ENCODE measurements at places on chromosomes 1 and 21.

GRCh38 chr21:22536509-22536908, 1538.3 kb downstream of the NCAM2 start:
- no peak for DNase-seq

GRCh38 chr1:176884911-176885310, 279.6 kb downstream of the ASTN1 start:
- no peak for DNase-seq

DNA sequence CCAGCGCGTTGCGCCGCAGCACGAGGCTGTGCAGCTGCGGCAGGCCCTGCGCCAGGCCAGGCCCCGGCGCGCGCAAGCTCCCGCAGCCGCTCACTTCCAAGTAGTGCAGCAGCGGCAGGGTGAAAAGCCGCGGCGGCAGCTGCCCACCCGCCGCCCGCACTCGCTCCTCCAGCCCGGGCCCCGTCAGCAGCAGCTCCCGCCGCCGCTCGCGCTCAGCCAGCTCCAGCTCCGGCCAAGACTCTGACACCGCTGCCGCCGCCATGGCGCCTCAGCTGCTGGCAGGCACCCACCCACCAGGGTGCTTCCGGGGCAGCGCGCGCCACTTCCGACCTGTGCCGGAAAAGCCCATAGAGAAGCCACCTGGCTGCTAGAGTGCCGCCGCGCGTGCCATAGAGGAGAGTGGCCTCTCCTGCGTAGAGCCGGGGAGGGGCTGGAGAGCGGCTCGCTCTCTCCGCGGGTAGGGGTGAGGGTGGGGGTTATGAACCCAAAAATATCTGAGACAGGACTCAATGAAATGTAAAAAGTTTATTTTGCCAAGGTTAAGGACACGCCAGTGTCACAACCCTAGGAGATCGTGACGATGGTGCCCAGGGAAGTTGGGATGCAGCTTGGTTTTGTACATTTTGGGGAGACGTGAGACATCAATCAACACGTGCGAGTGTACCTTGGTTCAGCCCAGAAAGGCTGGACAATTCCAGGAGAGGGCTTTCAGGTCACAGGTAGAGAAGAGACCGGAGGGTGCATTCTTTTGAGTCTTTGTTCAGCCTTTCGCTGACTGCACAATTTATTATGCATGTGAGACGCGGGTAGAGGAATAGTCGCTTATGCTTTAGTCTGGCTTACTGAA, at the start of gene LRRC47:
Gene LRRC47, minus strand, starts transcription at position 284 of the 847 bp plus-strand sequence. Its CDS starts 22 bp downstream, at position 262.
- DNase-seq: peak; percentile 94

DNA sequence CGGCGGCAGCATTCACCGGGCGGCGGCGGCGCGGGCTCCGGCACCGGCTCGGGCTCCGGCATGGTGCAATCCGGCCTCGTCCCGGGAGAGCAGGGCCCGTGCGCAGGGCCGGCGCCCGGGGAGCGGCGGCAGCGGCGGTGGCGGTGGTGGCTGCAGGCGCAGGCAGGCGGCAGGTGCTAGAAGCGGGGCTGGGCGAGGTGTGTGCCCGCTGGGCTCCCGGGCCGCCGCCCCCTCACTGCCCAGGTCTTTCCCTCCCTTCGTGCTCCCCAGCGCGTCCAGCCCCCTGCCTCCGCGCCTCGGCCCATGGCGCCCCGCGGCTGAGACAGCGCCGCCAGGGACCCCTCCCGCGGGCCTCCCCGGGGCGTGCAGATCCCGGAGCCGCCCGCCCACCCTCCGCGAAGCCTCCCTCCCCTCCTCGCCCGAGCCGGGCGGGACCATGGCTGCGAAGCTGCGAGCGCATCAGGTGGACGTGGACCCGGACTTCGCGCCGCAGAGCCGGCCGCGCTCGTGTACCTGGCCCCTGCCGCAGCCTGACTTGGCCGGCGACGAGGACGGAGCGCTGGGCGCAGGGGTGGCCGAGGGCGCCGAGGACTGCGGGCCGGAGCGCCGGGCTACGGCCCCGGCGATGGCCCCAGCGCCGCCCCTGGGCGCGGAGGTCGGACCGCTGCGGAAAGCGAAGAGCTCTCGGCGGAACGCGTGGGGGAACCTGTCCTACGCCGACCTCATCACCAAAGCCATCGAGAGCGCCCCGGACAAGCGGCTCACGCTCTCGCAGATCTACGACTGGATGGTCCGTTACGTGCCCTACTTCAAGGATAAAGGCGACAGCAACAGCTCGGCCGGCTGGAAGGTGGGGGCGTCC, 492 bp downstream of the FOXO6 start:
- DNase-seq: no peak

DNA sequence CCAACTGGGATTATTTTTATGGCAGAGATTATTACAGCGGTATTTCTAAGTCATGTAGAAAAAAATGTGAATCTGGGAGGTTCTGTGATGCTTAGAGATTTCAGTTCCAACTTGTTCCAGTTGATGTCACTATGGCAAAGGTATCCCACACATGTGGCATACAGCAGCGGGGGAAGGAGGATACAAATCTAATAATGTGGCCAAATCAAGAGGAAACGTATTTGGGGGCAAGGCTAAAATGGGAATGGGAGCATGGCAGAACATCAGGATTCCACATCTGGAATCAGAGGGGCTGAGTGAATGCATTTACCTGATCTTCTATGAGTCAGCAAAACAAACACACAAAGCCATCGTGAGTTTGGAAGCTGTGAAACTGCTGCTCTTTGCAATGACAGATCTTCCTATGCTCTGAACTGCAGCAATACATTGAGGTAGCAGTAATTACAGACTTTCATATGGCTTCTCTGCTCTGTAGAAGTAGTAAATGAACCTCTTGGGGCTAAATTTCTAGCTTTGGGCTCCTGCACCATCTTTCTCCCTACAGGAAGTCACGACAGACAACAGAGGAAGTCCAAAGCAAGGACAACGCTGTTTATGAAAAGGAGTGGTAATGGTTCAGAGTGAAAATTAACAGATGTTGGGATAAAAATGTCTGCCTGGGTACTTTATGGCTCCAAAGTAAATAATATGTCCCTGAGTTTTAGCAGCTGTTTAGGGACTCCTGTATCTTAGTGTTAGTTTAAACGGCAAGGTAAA, 55.5 kb downstream of the GABPA start:
- no peak for DNase-seq

DNA sequence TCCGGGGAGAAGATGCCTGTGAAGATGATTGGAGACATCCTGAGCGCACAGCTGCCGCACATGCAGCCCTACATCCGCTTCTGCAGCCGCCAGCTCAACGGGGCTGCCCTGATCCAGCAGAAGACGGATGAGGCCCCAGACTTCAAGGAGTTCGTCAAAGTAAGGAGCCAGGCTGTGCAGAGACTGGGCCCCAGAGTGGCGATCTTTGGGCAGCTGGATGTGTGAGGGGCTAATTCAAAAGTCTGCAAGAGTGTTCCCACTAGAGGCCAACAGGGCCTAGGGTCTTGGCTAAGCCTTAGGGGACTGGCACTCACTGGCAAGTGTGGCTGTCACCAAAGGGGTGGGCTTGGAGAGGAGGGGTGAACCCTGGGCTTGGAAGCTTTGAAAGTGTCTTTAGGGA, 50.4 kb downstream of the ATP5PO start:
- DNase-seq: no peak

DNA sequence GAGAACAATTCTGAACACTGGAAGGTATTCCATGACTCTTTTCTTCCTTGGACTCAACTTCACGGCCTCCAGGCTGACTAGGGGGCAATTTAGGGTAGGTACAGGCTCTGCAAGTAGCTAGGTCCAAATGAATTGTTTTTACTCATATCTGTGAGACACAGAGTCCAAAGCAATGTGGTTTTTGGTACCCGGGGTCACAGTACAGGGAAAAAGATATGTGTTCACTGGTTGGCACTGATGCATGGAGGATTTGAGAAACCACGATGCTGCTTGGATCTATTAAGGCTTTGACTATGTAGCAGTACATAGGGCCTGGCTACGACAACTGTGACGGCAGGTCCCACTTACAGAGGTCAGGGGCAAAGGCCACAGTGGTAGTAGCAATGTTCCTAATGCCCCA, 200.6 kb downstream of the DUSP10 start:
- DNase-seq: no peak

- DNase-seq: no peak
Measured at GRCh38 chr1:24276791-24277190, 42.4 kb upstream of the GRHL3 start.

- DNase-seq: no peak
Measured at GRCh38 chr1:84582802-84583587, 8.8 kb upstream of the CTBS start.
